Left cardiac atrium (tissue), 4 donors: ENCODE measurements at places on chromosomes 2 and 18. TPM values are rescaled to one million over a fixed set of nuclear protein-coding genes. Genes with fewer than 3 reads are reported as not detected.

DNA sequence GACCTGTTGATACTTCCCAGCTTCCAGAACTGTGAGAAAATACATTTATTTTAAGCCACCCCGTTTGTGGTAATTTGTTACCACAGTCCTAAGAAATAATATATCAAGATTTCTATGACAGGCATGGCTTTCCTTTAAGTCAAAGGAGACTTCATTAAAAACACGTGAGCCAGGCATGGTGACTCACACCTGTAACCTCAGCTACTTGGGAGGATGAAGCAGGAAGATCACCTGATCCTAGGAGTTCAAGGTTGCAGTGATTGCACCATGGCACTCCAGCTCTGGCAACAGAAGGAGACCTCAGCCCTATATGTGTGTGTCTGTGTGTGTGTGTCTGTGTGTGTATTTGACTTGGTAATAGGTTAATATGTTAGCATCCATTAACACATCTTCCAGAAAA is 69.8 kb upstream of the SCN7A start:
- no peak for DNase-seq

DNA sequence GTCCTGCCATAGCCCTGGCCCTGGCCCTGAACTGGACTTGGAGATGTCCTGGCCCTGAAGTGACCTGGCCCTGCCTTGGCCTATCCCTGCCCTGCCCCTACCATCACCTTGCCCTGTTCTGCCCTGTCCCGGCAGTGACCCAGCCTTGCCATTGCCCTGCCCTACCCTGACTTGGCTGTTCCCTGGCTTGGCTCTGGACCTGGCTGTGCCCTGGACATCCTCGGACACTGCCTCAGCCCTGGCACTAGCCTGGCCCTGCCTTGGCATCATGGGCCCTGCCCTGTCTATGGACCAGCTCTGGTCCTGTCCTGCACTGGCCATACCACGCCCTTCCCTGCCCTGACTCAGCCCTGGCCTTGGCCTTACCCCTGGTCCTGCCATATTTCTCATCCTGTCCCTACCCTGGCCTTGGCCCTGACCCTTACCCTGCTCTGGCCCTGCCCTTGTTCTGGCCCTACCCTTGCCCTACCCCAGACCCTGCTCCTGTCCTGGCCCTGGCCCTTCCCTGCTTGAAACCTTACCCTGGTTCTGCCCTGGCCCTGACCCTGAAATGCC is 6.1 kb upstream of the ANKRD62 start:
- no peak for DNase-seq

- DNase-seq: no peak
Measured at GRCh38 chr2:29046321-29046720, 28.0 kb downstream of the PCARE start.

DNA sequence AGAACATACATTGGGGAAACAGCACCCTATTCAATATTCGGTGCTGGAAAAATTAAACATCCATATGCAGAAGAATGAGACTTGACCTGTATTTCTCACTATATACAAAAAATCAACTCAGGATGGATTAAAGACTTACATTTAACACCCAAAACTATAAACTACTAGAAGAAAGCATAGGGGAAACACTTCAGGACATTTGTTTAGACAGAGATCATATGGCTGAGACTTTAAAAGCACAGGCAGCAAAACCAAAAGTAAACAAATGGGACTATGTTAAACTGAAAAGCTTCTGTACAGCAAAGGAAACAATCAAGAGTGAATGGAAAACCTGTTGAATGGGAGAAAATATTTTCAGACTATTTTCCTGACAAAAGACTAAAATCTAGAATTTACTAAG is 1694.1 kb upstream of the CELF4 start:
- no peak for DNase-seq

GRCh38 chr18:26702086-26702485 is 153.7 kb upstream of the KCTD1 start:
- DNase-seq: no peak

DNA sequence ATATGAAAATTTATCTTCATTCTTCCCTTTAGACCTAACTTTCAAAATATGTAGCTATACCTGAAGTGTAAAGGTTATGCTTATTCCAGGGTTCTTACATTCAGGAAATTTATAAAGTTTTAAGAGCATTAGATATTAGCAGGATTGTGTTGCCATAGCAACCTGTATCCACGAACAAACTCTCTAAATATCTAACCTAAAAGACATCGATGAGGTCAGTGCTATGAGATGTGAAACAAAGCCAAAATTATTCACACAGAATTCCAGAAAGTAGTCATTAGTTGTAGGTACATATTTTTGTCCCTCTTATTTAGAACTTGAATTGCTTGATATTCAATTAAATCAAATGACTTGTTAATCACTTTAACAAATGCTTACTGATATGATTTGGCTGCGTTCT is 705.3 kb downstream of the SOCS6 start:
- DNase-seq: no peak

- no peak for DNase-seq
Measured at GRCh38 chr18:75116165-75116564, 92.8 kb downstream of the PTGR3 start.

GRCh38 chr2:158760887-158761286 is 34.2 kb upstream of the DAPL1 start:
- DNase-seq: no peak

DNA sequence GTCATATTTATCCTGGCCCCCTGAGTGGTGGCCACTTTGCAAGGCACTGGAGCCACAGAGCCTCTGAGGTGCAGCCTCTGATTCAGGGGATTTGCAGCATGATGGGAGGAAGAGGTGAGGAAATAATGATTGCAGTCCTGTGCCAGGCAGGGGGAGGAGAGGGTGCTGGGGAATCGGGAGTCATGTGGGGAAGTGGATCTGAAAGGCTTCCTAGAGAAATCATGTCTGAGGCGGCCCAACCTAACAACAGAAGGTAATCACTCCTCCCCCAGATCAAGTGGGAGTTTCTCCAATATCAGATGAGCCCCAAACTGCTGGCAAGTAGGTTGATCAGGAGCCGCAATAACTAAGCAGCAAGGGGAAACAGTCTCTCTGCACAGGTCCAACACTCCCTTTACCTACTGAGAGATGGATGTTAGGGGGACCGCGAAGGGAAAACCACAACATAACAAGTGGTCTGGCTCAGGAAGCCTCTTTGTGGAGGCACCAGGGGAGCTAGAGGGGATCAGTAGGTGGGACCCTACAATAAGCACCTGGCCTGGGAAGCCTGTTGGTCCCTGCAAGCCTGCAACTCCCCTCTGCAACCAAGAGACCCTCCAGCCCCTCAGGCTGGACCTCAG is 71.8 kb upstream of the NPAS2 start:
- DNase-seq: no peak

DNA sequence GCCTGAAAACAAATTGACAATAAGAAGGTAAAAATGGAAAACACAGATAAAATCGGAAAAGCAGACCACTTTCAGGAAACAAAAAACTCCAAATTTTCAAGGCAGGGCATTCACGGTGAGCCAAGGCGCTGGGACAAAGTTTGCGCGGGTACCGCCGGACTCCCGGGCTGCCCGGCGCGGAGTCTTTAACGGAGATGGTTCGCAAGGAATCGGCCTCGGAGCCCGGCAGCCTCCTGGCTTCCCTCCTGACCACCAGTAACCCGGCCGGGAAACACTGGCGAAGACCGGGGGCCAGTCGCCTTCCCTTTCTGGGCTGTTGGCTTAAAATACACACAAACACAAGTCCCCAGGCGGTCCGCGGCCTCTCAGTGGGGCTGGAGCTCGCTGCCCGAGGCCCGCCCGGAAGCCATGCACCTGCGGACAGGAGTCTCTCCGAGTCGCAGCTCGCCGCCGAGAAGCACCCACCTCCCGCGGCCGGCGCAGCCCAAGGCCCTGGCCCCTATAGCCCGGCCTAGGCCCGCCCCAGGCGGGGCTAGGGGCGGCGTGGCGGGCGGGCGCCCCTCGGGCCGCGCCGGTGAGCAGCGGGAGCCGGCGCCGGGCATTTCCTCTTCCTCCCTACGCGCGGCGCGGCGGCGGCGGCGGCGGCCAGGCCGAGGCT is 622 bp upstream of the KCMF1 start:
- peak; percentile 65 for DNase-seq

DNA sequence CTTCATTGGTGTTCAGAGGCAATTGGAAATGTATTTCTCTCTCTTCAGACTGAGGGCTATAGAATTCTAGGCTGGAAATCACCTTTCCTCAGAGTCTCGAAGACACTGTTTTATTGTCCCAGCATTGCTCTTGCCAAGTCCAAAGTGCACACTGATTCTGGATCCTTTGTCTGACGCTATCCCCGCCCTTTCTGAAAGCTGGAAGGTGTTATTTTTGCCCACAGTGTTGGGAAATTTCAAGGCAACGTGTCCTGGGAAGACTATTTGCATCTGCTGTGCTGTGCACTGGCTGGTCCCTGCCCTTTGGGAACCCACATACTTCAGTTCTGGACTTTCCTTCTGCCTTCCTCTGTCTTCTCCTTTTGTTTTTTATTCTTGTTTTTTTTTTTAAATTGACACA is 190.8 kb downstream of the SH3BP4 start:
- DNase-seq: no peak

- no peak for DNase-seq
Measured at GRCh38 chr2:138474100-138474825, 27.3 kb upstream of the SPOPL start.

DNA sequence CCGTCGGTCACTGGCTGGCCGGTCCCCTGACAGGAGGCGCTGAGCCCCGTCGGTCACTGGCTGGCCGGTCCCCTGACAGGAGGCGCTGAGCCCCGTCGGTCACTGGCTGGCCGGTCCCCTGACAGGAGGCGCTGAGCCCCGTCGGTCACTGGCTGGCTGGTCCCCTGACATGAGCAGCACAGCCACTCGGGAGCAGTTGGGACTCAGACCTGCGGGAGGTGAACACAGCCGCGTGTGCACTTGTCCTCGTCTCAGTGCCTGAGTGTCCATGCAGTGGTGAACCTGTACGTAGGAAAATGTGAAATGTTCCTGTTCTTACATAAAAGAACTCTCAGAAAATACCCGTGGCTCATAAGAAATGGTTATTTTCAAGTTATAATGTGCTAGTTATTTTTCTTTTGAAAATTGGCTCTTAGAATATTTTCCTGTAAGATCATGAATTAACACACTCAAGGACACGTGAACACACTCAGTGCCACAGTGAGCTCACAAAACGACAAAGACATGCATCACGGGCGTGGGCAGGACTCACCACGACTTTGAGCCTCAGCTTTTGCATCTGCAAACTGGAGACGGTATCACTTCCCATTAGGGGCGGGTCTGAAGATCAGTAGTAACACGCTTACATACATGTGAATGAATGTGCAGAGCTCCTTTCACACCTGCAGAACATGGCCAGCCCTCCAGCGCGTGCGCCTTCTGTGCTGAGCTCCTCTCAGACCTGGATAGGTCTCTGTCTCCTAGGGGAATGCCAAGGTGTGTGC is 21.1 kb upstream of the NFATC1 start:
- no peak for DNase-seq

DNA sequence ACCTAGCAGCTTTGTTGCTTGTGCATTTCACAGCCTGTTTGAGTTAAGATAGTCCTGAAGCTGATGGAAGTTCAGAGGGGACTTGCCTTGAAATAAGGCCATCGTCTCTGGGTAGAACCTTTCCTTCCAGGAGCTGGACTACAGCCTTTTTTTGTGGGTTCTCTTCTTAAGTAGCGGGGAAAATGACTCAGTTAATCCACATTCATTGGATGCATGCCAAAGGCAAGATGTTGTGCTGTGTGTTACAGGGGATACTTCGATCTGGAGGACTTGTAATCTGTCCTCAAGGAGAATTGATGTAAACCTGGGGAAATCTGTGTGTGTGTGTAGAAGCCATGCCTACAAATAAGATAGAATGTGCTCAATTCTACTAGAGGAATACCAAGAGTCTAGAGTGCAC is 46.8 kb downstream of the RPIA start:
- DNase-seq: no peak

DNA sequence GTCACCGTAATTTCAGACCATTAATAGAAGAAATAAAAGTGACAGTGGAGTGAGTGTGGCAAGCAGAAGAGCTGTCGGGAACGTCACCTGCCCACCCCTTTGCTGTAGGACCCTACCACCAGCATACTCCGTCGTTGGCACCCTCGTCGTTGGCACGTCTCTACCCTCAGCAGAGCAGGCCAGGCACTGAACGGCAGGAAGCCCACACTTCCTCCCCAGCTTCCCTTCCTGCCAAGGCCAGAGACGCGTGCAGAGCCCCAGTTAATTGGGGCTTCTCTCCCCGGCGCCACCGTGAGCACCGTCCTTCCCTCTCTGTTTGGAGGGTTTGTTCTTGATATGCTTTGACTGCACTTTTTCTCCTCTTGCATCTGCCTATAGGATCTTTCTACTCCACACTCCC is 27.0 kb upstream of the NFATC1 start:
- no peak for DNase-seq

The SCYGR4 gene
- total RNA-seq: not detected

The CREB1 gene
- total RNA-seq: 40.4 TPM

The CIDEA gene
- 17.2 TPM for total RNA-seq

The RMC1 gene
- total RNA-seq: 18.6 TPM

The C1QL2 gene
- not detected for total RNA-seq
